Suppressor macrophage treated with lipopolysaccharide for 1 hour (primary cell): ENCODE measurements at places on chromosomes 6 and 20.

GRCh38 chr6:131982740-131983259 lies 31.6 kb upstream of the CCN2 start:
- DNase-seq: no peak

GRCh38 chr6:42418724-42419123 lies 33.0 kb downstream of the TRERF1 start:
- DNase-seq: no peak

DNA sequence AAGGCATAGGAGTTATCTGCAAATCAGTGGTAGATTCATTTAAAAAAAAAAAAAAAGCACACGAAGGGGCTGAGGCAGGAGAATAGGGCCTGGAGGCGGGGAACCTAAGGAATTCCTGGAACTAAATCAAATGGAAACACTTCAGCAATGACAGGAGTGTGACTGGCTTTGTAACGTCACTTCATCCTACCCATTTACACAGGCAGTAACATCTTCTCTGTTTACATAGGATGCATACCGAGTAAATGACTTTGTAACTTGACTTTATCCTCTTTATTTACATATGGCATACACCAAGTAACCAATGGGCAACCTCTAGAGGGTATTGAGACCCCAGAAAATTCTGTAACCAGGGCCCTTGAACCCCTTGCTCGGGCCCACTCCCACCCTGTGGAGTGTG lies 56.4 kb upstream of the IYD start:
- DNase-seq: no peak

- DNase-seq: no peak
Observed at GRCh38 chr6:154460306-154461071, 50.0 kb downstream of the CNKSR3 start.
